Activated CD8-positive, alpha-beta memory T cell treated with anti-CD3 and anti-CD28 coated beads for 1 hour (primary cell): ENCODE measurements at places on chromosomes 16 and 17.

DNA sequence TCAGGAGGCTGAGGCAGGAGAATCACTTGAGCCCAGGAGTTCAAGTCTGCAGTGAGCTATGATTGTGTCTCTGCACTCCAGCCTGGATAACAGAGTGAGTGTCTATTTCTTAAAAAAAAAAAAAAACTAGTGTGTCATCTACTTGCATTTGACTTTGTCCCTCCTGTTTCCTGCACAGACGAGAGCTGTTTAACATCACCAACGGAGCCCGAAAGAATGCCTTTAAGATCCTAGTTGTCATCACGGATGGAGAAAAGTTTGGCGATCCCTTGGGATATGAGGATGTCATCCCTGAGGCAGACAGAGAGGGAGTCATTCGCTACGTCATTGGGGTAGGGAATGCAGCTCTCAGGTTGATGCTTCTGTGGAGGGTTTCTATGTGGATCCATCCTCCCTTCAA is 13.4 kb downstream of the ITGAM start:
- no peak for DNase-seq

DNA sequence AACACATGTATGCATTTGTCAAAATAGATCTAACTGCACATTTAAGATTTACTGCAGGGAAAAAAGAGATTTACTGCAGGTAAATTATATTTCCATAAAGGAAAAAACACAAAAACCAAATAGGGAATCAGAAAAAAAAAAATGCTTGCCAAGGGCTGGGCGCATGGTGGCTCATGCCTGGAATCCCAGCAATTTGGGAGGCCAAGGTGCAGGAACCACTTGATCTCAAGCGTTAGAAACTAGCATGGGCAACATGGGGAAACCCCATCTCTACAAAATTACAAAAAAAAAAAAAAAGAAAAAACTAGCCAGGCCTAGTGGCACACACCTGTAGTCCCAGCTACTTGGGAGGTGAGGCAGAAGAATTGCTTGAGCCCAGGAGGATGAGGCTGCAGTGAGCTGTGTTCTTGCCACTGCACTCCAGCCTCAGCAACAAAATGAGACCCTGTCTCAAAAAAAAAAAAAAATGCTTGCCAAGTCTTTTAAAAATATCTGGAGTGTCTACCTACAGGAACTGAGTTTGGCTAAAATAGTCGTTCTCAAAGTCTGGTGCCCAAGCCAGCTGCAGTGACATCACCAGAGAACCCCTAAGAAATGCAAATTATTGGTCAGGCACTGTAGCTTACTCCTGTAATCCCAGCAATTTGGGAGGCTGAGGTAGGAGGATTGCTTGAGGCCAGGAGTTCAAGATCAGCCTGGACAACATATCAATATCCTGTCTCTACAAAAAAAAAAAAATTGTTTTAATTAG is 17.5 kb downstream of the TRIM25 start:
- DNase-seq = no peak

- DNase-seq = no peak
Measured at GRCh38 chr16:971981-972315, 1.2 kb upstream of the LMF1 start.

GRCh38 chr17:80872001-80872500 is 119.6 kb upstream of the CHMP6 start:
- no peak for DNase-seq

- DNase-seq = no peak
Measured at GRCh38 chr17:81924557-81925532, 2.7 kb downstream of the MAFG start.
